Right hindlimb (tissue), 1 donor: ENCODE measurements at places on chromosomes 12 and 14.

GRCh38 chr12:108822497-108823205 lies 34.7 kb downstream of the SSH1 start:
- DNase-seq, result no peak

DNA sequence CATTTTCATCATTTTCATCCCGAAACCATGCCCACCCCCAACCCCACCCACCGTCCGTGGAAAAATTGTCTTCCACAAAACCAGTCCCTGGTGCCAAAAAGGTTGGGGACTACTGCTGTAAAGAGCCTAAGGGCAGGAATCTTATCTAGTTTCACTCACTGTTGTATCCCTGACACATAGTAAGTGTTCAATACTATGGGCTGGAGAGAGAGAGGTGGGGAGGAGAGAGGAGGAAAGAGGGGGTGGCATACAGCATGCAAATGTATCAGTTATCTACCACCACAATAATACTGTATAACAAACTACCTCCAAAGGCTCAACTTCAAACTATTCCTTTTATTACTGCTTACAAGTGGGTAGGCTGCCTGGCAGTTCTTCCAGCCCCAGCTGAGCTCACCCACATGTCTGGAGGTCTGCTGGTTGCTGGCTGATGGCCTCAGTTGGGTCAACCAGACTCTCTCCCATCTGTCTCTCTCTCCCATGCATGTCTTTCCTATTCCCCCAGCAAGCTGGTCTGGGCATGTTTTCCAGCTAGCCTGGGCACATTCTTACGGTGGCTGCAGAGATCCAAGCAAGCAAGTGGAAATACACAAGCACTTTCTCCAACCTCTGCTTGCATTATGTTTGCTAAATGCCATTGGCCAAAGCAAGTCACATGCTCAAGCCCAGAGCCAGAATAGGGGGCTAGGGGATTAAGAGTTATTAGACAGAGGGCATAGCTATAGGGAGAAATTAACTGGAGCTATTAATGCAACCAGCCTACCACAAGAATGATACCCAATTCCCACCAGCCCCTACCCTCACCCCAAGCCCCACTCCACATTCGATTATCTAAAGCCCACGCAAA lies 31.6 kb upstream of the FICD start:
- DNase-seq, result no peak

DNA sequence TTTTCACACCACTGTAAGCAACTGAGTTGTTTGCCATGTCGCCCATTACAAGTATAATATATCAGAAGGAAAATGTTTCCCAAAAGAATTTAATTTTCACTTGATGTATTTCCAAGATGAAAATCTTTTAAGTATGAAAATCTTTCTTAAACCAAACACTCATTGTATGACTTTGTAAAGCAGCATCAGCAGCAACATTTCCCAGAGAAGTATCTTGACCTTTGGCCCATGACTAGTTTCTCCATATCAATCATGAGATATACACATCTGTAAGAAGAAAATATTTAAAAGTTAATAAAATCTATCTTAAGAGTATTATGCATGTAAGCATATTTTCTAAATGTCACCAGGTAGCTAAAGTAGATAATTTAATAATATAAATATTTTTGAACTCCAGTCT lies 52.8 kb downstream of the ATP2B1 start:
- DNase-seq, result no peak

DNA sequence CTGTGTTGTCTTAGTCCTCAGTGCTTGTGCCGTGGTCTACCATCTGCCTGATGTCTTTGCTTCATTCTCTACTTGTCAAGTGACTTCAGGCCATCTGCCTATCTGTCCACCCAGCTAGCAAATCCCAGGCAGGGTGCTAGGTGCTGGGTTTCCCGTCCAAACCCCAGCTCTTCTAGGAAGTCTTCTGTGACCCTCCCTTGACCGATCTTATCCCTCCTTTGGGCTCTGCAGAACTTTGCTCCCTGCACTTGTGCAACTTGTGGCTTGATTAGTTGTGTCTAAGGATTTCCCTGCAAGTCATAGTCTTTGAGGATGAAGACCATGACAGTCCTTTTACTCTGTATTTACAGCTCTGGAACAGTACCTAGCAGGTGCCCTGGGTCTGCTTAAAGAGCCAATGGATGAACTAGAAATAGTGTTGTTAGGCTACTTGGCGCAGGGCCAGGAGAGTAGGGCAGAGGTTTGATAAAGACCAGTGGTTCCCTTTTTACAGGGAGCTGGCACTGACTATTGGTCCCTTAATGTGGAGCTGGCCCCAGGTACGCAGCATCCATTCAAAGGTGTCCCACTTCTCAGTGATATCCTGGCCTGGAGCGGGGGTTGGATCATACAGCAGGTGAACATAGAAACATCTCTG lies 60.1 kb downstream of the ADCK1 start:
- DNase-seq, result no peak

DNA sequence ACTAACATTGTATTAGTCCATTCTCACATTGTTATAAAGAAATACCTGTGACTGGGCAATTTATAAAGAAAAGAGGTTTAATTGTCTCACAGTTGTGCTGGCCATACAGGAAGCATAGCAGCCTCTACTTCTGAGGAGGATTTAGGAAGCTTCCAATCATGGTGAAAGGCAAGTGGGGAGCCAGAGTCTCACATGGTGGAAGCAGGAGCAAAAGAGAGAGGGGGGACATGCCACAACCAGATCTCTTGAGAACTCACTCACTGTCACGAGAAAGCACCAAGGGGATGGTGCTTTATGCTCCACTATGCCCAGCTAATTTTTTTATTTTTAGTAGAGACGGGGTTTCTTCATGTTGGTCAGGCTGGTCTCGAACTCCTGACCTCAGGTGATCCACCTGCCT lies 13.3 kb downstream of the OS9 start:
- no peak for DNase-seq

DNA sequence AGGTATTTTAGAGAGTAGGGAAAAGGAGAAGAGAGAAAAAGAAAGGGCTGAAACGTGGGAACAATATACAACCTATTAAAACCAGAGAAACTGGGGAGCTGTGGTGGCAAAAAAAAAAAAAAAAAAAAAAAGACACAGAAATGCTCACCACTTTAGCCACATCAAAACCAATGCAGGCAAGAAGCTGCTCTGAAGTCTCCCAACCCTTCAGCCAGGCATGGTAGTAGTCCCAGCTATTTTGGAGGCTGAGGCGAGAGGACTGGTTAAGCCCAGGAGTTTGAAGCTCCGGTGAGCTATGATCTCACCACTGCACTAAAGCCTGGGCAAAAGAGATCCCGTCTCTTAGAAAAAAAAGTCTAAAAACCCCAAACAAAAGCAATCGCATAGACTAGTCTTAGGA lies 33.2 kb downstream of the DENND5B start:
- no peak for DNase-seq

DNA sequence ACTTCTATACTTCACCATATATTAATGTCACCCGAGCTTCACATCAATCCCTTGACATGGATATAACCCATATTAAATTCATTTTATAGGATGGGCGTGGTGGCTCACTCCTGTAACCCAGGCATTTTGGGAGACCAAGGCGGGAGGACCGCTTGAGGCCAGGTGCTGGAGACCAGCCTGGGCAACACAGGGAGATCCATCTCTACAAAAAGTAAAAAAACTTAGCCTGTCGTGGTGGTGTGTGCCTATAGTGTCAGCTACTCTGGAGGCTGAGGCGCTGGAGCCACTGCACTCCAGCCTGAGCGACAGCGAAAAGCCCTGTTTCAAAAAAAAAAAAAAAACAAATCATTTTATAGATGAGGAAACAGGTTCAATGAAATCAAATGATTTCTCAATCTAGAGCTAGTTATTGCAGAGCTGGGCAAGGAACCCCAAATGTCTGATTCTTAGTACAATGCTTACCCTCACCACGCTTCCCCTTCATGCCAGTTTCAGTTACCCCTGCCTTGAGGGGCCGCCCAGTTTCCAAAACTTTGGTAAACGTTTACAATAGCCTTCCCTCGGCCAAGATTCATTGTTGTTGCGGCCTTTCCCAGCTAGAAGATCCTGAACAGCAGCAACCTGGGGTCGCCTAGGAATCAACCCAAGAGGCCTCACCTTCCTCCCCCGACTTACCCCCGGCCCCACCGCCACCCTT lies 751 bp downstream of the PSMB5 start:
- DNase-seq, result no peak

DNA sequence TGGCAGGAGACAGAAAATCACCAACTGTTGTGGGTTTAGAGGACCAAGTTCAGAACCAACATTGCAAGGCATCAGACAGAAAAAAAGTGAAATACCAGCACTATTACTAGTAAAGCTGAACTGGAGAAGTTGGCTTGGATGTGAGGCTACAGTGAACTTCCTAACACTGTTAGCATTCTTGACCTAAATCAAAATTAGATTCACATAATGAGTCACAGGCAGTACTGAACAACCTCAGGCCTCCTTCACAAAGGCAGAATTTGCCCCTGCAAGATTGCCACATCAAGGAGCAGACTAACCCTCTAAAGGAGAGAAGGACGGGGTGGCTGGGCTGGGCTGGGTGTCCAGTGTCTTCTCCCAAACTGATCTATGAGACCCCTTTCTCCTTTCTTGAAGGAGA lies 539.7 kb downstream of the SNAPC1 start:
- DNase-seq, result no peak

DNA sequence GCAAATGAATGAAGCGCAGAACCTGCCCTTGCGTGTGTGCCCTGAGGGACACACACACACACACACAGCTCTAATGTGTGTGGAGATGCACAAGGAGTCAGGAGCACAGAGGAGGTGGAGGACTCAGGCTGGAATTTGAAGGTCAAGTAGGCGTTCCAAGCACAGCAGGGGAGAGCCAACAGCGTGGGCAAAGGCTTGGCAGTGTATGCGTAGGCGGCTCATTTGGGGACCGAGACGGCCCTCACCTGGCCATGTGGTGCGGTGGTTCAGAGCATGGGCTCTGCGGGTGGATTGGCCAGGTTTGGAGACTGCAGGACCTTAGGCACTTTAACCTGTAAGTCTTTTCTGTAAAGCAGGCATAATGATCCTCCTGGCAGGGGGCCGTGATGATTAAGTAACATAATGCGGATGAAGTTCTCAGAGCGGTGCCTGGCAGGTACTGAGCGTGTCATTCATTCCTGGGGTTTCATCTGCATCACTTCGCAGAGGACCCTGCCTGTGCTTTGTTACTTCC lies 69.5 kb upstream of the SLC24A4 start:
- DNase-seq, result no peak

GRCh38 chr12:55707841-55708694 lies at the start of gene ITGA7:
Gene ITGA7 (minus strand): TSS chr12:55707904. CDS start chr12:55707682, 222 bp downstream.
- peak; percentile 88 for DNase-seq

DNA sequence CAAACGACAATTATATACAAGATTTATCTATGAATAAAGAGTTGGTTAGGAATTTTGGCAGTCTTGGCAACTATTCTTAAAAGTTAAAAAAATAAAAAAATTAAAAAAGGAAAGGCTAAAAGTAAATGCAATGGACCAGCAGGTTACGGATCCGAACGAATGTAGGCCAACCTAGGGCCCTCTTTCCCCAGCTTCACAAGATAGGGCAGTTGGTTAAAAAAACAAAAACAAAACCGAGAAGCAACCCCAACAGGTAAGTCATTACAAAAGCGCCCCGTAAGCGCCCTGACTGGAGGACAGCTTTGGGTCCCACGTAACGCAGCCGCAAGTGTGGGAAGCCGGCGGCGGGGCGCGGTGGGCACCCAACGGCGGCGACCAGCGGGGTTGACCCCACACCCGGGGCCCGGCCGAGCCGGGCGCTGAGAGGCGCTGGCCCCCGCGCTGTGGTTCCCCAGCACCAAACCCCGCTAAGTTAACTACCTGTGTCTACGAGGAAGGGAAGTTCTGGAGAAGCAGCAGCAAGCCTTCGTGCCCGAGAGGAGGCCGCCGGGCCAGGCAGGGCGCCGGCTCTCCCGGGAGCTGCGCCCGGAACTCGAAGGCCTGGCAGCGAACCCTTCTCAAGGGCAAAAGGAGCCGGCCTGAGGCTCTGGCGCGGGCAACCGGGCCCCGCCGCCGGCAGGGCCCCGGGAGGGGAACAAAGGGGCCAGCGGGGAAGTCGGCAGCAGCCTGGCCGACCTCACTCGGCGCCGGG lies 882 bp downstream of the HECTD1 start:
- DNase-seq, result no peak

DNA sequence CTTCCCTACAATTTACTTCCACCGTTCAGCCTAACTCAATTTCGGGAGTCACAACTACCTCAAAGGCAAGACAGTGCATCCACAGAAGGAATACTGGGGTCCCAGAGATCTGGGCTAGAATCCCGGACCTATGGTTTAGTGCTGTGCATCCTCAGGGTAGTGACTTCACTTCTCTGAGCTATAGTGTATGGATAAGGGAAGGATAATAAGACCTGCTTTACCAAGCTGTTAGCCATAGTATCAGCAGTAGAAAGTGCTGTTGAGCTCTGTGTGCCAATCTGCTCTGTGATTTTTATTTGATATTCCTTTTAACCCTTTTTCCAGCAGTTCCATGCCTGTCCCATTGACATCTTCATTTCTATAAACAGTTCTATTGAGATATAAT lies 1044.3 kb downstream of the BCL11B start:
- no peak for DNase-seq

DNA sequence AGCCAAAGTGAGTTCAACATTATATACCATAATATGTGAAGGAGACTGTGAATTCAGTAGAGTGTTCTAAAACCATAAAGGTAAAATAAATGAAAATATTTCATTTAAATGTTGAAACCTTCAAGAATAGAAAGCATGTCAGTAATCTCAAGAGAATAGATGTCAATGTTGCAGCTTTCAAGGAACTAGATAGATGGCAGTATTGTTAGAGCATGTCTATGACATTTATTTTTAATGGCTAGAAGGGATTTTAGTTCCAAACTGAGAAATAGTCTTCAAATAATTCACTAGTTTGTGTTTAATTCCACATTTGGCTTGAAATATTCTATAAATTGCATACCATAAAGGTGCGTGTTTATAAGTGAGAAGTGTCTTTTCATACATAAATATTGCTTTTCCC lies 326.5 kb downstream of the FLRT2 start:
- no peak for DNase-seq

GRCh38 chr12:6228535-6229223 lies 28.5 kb downstream of the CD9 start:
- peak; percentile 69 for DNase-seq
